ENCODE measurements at places on chromosomes 3 and 15.
A peak's percentile ranks its signal among the peaks of the same experiment; 100 is the strongest.

- no peak for DNase-seq
Observed at GRCh38 chr3:187804745-187805121, 59.5 kb upstream of the BCL6 start.

GRCh38 chr3:167228135-167228534 lies 152.0 kb downstream of the ZBBX start:
- no peak for DNase-seq

GRCh38 chr3:195168009-195168762 lies 102.8 kb downstream of the XXYLT1 start:
- no peak for DNase-seq

GRCh38 chr15:69979783-69980182 lies 117.9 kb downstream of the TLE3 start:
- no peak for DNase-seq

DNA sequence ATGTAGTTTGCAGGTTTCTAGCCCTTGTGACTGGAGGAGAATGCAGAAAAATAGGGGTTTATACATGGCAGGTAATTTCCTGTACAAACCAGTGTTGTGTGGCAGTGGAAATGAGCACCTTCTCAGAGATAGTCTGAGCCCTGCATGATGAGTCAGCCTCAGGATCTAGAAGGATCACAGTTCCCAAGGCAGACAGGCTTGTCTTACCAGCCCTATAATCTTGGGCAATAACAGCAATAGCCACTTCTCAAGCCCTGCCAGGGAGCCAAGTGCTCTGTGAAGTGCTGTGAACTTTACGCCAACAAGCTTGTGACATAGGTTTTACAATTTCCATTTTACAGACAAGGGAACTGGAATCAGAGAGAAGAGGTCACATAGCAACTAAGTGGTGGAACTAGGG lies 89.4 kb downstream of the CD47 start:
- no peak for DNase-seq

GRCh38 chr15:71295603-71296314 lies 180.5 kb downstream of the THSD4 start:
- DNase-seq = no peak

DNA sequence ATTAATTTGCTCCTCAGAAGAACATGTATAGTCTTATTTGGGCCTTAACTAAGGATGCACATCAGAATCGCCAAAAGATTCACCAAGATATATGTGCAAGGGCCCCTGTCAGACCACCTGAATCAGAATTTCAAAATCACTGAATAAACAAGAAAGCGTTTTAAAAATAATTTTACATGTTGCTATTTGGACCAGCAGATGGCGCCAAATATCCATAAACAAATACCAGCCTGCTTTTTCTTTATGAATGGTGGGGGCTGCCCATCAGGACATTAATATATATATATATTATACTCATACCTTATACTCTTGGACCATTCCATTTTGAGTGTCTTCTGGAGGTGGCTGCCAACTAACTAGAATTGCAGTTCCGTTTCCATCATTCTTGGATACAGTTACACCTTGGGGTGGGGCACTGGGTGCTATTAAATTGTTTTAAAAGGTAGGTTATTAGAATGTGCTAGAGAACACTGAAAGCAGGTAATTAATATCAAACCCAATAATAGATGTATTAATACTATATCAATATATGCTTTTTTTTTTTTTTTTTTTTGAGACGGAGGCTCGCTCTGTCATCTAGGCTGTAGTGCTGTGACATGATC lies 1108.3 kb downstream of the ROBO1 start:
- no peak for DNase-seq

DNA sequence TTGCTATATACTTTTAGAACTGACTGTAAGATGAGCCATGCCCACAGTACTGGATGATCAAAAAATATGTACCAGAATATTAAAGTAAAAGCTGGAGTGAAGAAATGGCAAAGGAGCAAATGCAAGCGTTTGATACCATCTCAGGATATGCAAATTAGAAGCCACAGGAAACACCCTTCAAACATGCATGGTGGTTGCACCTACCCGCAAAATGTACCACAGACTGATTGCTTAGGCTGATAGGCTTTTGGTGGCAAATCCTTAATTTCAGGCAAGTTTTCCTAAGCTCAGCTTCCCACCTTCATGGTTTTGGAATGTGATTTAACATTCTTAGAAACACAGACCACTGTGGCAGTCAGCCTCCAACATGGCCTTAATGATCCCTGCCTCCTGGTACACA lies 149.0 kb downstream of the PDZRN3 start:
- DNase-seq = no peak

GRCh38 chr3:23312866-23313265 lies 109.7 kb downstream of the UBE2E2 start:
- DNase-seq = no peak

DNA sequence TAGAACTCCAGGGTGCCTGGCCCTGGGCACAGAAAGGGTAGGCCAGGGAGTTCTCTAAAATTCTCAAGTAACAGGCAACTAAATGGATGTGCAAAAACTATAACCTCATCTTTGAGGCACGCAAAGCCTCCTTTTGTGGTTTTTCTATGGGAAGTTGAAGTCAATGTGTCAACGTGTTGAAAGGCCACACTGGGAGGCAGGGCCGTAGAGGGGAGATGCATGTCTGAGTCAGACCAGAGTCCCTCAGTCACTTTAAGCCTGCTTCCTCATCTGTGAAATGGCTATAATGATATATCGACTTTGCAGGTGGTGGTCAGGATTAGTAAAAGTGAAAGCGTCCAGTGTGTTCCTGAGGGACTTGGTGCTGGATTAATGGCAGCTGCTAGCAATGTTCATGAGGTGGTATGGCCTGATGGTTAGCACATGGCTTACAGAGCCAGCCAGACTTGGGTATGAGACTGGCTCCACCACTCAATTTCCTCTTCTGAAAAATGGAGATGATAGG lies 17.0 kb downstream of the TGM5 start:
- DNase-seq = no peak

DNA sequence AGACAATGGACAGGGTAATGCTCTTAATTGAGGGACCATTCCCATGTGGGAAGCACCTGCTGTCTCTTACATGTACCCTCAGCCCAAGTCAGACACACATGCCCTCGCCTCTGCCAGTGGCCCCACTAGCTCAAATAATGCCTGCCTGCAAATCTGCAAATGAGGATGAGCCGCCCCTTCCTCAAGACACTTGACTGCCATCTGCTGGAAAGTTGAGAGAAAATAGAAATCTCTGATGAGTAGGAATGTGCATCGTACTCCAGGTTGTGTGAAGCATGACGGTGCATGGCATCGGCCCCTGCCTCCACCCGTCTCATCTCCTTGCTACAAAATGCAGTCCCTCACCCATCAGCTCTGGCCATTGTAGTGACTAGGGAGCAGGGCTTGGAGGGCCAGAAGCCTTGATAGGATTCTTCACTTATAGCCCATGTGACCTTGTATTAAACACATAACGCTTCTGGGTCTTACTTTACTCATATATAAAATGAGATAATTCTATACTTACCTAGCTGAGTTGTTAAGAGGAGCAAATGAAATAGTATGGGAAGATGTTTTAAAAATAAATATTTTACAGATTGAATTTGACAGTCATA lies 6.3 kb upstream of the SCN5A start:
- no peak for DNase-seq

GRCh38 chr15:48250640-48251076 lies 44.6 kb downstream of the SLC12A1 start:
- peak; percentile 62 for DNase-seq

GRCh38 chr15:69976366-69976994 lies 121.2 kb downstream of the TLE3 start:
- DNase-seq = no peak

GRCh38 chr3:168436245-168436724 lies 340.6 kb upstream of the GOLIM4 start:
- DNase-seq = no peak

DNA sequence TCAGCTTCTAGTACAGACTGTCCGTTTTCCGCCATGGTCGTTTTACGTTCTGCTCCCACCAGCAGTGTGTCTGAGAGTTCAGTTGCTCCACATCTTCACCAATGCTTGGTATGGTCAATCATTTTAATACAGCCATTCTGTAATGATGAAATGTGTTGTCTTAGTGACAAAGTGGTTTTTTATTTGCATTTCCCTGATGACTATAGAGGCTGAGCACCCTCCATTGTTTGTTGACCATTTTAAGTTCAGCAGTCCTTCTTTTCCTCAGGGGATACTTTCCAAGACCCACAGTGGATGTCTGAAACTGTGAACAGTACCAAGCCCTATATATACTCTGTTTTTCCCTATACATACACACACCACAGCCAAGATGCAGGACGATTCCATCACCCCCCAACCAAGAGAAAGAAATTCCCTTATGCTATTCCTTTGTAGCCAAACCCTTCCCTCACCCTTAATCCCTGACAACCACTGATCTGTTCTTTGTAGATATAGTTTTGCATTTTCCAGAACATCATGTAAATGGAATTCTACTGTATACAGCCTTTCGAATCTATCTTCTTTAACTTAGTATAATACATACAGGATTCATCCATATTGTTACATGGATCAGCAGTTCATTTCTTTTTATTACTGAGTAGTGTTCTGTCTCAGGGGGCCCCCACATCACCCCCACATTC lies 55.9 kb downstream of the C3orf20 start:
- DNase-seq = no peak

DNA sequence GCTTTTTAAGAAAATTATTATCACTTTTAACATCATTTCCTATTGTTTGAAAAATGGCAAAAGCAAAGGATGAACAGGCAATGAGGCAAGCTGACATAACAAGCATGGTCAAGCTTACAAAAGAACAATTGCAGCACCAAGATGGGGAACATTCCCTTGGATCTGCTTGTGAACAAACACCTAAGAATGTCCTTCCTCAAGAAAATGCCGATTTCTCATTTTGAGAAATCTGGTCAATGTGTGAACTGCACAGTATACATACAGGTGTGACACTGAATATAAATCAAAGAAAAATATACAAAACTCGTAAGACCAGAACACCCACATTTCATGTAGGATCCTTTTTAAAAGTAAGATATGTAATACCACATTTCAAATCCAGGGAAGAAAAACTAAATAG lies 58.9 kb downstream of the LRRFIP2 start:
- DNase-seq = no peak

GRCh38 chr3:41328926-41329325 lies 129.6 kb downstream of the CTNNB1 start:
- no peak for DNase-seq

DNA sequence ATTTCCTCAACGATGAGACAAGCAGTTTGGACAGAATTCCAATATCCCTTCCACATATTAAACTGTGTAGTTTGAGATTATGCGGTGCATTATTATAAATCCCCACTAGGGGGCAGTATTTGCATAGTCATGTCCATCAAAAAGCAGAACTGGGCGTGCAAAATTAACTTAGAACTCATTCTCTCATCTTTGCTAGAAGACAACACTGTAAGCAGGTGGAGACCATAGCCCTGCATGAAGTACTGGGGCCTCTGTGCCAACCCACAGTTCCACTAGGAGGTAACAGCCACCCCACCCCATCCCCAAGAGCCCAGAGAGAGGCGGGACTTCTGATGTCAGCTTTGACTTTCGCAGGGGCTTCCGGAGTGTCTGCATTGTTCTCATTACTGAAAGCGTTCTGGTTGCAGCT lies 106.6 kb upstream of the TMC3 start:
- DNase-seq = peak; percentile 60

- DNase-seq = no peak
Observed at GRCh38 chr15:78417754-78418630, 20.0 kb upstream of the IREB2 start.

DNA sequence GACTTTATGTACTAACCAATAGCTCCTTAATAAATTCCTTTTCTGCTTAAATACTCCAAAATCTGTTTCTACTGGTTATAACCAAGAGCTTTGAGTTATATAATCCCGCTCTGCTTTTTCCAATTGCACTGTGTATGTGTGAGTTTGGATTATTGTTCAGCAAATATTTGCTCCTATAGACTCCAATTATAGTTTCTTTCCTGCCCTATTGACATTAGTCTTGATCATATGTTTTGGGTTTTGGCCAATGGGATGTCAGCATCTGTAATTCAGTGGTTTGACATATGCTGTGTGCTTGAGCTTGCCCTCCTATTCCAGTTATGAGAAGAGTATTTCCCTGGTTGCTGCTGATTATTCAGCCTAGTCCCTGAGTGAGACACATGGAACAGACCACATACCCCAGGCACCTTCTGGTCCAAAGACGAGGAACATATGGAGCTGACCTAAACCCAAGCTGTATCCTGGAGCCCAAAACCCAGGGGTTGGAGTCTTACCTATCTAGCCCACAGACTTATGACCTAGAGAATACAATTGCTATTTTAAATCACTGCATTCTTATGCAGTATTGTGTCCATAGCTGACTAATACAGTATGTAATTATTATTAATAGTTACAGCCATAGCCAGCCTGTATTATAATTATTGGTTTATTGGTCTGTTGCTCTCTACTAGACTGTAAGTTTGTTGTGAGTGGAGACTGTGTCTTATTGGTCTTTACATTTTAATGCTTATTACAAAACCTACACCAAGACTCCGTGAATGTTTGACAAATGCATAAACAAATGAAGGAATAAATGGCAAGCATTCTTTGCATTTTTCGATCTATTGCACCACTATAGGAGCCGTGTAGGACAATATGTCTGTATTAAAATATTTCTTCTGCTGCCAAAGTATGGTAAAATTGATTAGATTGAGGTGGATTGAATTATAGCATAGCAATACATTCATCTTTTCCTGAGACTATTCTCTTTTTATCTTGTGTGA lies 11.7 kb upstream of the ZNF280D start:
- no peak for DNase-seq

Data from NCI-H446 treated with DMSO at 0.1 percent for 48 hours (cell line).